Mucosa of descending colon (tissue), 3 donors: ENCODE measurements at places on chromosomes 13 and 19. TPM values are rescaled to one million over a fixed set of nuclear protein-coding genes. Genes with fewer than 3 reads are reported as not detected.

Gene DAND5
- 0.34 TPM for total RNA-seq

Gene C19orf73
- total RNA-seq, result 2.1 TPM

Gene STAP2
- 91.4 TPM for total RNA-seq

Gene CGB2
- not detected for total RNA-seq

Gene DIAPH3
- total RNA-seq, result 3.1 TPM

Gene SBK2
- not detected for total RNA-seq

Gene ZNF543
- total RNA-seq, result 9.4 TPM

Gene FGF22
- 0.82 TPM for total RNA-seq

Gene MEDAG
- total RNA-seq, result 11.0 TPM

Gene ACP5
- 35.1 TPM for total RNA-seq

Gene ZNF433
- 2.5 TPM for total RNA-seq

Gene CNFN
- 1.7 TPM for total RNA-seq

Gene ZNF850
- 2.9 TPM for total RNA-seq

Gene CGB3
- not detected for total RNA-seq

Gene PSG1
- not detected for total RNA-seq

Gene TMEM238
- 31.4 TPM for total RNA-seq

Gene ZNF121
- total RNA-seq, result 17.0 TPM

Gene SLC7A9
- 0.66 TPM for total RNA-seq

Gene MAN2B1
- total RNA-seq, result 92.7 TPM

Gene CD177
- 202 TPM for total RNA-seq

Gene DCT
- not detected for total RNA-seq

Gene ZNF565
- total RNA-seq, result 2.9 TPM

Gene GRIK5
- total RNA-seq, result 2.0 TPM

Gene PALM
- total RNA-seq, result 13.0 TPM

Gene CCDC61
- total RNA-seq, result 25.0 TPM

Gene NALCN
- 0.12 TPM for total RNA-seq

Gene PALM3
- total RNA-seq, result 1.0 TPM

Gene MBD3L3
- not detected for total RNA-seq

Gene CLIP3
- total RNA-seq, result 8.1 TPM

Gene CGB5
- total RNA-seq, result not detected

Gene CFD
- 209 TPM for total RNA-seq

Gene ZNF383
- 9.5 TPM for total RNA-seq

Gene TJP3
- total RNA-seq, result 357 TPM

Gene PLIN4
- 3.4 TPM for total RNA-seq

Gene ACTL9
- not detected for total RNA-seq

Gene SPIB
- total RNA-seq, result 61.6 TPM

Gene PRSS57
- total RNA-seq, result not detected

Gene CEACAM16
- not detected for total RNA-seq

Gene KCNC3
- total RNA-seq, result 1.1 TPM

Gene C19orf85
- not detected for total RNA-seq

Gene CYP2F1
- total RNA-seq, result not detected

Gene EMP3
- 10.3 TPM for total RNA-seq

Gene SOX1
- total RNA-seq, result not detected
